Urinary bladder (tissue), 4 donors: ENCODE measurements at places on chromosomes 6 and 20. TPM values are rescaled to one million over a fixed set of nuclear protein-coding genes. Genes with fewer than 3 reads are reported as not detected.

Gene PRSS16
- polyA plus RNA-seq = 1.0 TPM

Gene KIAA0408
- 14.9 TPM for polyA plus RNA-seq

Gene APOM
- polyA plus RNA-seq = 3.6 TPM

Gene C6orf15
- polyA plus RNA-seq = not detected

DNA sequence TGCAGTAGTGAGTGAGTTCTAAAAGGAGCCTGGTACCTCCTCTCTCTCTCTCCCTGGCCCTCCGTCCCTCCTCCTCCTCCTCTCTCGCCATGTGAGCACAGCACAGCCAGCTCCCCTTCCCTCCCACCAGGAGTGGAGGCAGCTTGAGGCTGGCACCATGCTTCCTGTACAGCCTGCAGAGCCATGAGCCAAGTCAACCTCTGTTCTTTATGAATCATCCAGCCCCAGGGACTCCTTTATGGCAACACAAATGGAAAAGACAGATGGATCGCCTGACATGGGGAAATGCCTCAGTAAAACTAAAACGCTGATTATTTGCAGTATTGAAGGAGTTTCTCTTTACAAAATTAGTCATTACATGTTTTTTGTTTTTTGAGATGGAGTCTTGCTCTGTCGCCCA lies 233.7 kb upstream of the ARID1B start:
- no peak for DNase-seq

DNA sequence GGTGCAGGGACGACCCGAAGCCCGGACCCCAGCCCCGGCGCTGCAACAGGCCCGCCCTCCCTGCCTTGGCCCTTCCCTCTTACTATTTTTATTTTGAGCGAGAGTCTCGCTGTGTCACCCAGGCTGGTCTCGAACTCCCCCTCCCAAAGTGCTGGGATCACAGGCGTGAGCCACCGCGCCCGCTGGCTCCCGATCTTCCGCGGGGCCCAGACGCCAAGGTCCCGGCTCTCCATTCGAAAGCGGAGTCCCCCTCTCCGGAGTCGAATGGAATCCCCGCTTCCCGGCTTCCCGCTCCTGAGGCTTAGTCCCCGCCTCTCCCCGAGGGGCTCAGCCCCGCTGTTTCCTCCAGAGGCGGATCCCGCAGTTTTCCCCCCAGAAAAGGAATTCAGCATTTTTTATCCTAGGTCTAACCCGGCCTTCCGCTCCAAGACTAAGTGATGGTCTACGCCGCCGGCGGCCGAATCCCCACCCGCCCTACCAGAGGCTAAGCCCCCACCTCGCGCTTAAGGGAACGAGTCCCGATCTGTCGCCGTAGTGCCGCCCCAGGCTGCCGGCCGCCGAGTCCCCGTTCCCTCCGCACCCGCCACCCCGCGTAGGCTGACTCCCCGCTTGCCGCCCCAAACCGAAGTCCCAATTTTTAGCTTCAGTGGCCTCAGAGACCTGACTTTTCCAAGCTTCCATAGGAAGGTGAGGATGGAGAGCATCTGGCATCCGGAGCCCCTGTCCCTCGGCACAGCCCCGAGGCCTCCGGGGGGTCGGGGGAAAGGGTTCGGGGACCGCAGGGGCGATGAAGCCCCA lies 11.5 kb upstream of the TMC2 start:
- no peak for DNase-seq

DNA sequence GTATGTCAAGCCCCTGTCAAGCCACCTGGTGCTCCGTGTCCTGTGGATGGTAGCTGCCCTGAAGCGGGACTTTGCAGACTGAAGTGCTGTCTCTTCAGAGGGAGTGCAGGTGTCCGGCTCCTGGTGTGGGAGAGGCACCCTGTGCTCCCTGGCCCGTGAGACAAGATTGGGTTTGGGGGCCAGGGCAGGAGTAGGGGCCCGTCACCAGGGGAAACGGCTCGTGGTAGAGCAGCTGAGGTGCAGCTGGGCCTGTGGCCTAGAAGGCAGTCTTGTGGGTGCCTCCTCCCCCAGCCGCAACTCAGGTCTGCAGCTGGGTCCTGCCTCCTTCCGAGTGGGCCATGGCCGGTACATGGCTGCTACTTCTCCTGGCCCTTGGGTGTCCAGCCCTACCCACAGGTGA lies at the start of gene PTCRA:
Gene PTCRA (plus strand): TSS at position 322 of the 400 bp plus-strand sequence. CDS start 17 bp downstream, at position 339.
- DNase-seq = no peak

DNA sequence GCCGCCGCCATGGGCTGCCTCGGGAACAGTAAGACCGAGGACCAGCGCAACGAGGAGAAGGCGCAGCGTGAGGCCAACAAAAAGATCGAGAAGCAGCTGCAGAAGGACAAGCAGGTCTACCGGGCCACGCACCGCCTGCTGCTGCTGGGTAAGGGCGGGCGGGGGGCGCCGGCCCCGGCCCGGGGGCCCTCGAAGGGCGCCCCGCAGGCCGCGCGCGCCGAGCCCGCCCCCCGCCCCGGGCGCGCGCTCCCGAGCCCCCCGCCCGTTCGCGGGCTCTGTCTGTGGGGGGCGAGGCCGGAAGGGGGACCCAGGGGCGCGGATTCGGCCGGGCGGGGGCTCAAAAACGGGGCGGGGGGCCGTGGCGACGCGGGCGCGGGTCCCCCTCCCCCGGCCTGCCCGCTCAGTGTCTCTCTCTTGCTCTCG lies 39.2 kb downstream of the GNAS start:
- DNase-seq = no peak

DNA sequence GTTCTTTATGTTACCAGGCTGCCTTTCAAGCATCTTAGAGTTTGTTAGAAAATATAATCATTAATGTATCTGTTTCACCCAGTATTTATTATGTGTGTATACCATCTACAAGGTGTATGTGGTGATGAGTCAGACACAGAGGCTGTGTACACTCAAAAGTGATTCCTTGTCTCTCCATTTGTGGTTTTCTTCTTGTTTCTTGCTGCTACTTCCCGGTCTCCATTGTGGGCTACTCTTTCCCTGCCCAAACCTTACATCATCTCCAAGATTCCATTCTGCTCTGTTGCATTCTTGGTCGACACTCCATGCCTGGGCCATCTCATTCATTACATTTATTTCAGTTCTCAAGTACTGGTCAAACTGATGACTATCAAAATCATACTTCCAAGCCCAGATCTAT lies 182.2 kb upstream of the STXBP5 start:
- no peak for DNase-seq

DNA sequence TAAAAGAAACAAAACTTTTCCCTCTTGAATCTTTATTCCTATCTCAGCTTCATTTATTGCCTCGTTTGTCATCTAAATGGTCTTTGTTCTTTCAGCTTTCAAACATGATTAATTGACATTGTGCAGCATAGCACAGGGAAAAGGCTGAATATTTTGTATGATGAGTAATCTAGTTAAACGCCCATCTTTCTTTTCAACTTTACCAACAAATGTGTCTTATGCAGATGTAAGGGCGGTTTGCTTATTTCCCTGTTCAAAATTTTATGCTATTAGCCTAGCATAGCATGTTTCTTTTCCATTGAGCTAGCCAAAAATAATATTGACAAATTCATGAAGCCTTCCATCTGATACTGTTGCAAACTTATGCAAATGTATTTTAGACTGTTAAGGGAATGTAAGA lies 176.4 kb upstream of the AKAP12 start:
- no peak for DNase-seq

DNA sequence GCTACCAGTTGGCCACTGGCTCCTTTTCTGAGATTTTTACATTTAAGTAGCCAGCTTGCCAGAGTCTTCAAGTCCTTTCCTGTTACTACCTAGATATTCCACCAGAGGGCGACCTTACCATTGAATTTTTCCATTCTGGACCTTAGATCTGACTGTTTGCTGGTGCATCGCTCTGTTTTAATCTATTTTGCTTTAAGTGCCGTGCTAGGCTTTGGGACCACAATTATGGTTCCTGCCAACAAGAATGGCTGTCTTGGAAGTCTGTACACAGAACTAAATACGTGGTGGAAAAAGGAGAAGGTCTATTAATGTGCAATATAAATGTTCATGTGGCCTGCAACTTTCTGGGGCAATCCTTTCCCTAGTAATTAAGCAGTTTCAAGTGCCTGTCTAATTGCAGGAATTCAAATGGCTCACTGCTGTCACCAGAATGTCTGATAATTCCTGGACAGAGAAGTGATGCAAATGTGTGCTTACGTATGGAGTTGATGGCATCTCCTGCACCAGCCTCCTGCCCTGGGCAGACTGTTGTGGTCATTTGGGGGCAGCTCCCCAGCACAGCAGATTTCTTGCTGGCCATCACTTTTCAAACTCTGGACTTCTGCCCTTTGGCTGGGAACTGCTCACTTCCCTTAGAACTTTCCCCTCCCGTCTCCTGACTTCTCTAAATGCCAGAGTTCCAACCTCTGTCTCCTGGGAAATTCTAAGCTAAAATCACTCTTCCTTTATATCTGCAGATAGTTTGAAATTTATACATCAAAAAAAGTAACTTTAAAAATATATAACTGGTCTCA lies 5.6 kb upstream of the HLA-DOA start:
- peak; percentile 69 for DNase-seq

DNA sequence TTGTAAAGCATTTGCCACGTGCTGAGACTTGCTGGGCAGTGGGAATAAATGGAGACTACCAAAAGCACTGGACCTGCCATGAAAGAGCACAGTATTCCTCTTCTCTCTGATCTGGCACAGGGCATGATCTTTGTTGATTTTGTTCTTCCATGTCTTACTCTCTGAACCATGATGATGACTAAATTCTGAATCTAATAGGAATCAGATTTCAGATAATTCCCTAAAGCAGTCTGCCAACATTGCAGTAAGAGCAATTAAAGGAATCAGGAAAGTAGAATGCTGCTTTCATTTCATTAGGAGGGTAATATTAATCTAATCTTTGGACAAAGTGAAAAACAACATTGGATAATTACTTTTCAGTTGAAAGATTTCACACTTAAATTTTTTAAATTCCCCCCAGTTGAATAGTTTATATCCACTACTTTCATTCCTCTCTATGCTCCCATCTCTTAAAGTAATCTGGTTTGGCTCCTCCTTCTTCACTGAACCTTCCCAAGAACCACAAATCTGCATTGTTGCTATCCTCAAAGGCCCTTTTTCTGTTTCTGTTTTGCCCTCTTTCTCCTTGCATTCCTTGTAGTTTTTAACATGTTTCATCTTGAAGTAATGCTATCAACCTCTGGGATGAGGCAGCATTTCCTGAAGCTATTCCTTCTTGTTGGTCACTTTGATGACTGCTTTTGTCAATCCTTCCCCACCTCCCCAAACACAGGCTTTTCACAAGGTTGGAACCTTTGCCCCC lies 243.2 kb upstream of the TENT5A start:
- DNase-seq = no peak

GRCh38 chr20:55701467-55701866 lies 303.9 kb downstream of the CBLN4 start:
- DNase-seq = no peak

- DNase-seq = no peak
Observed at GRCh38 chr6:111662794-111663593, 57.3 kb upstream of the TRAF3IP2 start.

GRCh38 chr6:36840432-36841403 lies 1.5 kb upstream of the CPNE5 start:
- no peak for DNase-seq

DNA sequence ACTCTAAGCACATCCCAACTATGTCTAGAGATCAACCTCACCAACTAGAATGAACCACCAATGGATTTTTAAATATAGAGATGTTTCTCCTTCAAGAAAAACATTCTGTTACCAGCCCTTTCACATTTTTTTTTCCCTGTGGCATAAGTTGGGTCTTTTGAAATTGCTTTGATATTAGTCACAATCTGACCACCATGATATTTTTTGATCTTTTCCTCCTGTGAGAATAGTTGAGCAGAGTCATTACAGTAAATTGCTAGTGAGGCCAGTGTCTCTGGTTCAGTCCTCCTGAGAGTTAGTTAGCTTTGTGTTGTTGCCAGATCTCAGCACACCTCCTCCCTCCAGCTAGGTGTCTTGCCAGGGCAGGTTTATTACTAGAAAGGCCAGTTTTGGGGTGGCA lies 79.7 kb upstream of the MYLIP start:
- DNase-seq = no peak

DNA sequence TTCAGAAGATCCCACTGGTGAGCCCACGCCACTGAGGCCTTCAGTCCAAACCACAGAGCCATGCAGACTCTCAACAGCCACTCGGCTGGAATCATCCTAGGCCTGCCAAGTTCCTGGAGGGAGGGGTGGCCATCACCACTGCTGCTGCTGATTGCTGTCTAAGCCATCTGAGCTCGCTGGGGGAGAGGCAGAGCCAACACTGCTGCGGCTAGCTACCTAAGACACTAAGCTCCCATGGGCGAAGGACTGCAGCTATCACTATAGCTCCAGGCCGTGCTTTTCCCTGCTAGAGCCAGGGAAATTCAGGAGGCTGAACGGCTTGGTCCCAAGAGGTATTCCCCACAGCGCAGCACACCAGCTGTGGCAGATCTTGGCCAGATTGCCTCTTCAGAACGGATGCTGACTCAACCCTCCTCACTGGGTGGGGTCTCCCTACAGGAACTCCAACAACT lies 73.6 kb downstream of the TBC1D32 start:
- DNase-seq = no peak

DNA sequence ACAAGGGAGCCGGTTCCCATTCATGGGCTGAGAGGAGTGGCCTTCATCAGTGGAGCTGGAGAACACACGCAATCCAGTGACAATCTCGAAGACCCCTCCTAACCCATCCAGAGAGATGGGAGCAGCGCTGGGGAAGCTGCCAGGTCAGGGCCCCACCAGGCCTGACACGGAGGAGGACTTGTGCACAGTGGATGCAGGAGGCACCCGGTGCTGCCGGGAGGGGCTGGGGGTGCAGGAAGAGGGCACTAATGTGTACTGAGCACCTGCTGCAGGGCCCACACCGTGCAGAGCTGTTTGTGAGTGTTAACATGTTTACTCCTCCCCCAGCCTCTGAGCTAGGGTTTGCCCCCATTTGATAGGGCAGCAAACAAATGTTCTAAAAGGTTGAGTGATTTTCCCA lies 43.8 kb upstream of the GPR6 start:
- no peak for DNase-seq

DNA sequence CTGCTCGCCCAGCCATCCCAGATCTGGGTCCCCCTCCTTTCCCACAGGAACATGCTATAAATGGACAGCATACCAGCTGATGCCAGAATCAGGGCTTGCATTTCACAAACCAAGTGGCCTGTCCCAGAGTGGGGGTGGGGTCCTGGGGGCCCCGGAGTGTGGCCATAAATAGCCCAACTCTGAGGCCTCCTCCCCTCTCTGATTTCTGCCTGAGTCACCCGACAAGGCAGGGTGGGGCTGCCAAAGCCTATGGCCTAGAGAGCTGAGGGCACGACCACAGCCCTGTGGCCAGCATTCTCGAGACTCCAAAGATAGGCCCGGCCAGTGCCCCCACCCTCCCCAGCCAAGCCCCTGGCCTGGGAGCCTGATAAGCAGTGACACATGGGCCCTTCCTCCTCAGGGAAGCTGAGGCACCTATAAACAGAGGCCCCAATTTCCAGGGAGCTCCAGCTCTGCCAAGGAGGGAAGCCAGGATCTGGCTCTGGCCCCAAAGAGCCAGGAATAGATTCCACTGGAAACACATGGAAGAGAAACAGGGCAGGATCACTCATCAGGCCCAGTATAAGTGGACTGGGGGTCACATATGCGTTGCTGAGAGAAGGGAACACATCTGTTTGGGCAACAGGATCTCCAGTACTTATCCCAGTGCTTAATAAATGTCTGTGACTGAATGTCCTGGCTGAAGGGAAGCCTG lies 20.3 kb downstream of the SNTA1 start:
- no peak for DNase-seq
